ENCODE measurements at places on chromosomes 7 and 10.

GRCh38 chr10:58842860-58843376 lies 330.2 kb downstream of the BICC1 start:
- no peak for DNase-seq

DNA sequence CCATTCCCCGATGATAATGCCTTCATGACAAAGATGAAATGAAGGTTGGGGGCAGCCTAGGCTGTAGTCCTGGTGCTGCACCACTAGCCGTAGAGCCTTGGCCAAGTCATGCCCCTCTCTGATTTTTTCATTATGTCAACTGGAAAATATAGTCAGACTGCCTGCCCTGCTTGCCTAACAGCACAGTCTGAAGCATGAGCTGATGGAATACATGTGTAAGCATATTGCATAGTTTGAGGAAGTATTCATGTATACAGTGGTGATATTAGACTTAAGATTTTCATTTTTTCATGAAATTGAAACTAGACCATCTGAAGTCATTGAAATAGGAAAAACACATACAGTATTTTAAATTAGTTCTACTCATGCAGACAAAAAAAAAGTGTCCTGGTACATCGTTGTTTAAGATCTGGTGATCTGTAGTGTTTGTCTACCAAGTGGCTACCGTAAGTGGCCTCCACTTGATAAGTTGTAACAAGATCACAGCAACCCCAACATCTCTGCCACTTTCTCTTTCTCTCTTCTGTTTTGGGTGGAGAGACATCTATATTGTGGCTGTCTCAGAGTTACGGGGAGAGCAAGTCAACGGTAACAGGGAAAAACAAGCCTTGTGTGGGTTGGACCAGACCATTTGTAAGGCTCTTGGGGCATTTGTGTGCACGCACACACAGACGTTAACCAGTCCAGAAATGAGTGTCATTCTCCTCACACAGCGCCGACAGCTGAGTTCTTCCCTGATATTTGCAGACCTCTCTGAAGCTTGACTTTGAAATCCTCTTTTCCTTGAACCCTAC lies 716.6 kb upstream of the GALNT17 start:
- DNase-seq = no peak

- DNase-seq = no peak
Observed at GRCh38 chr10:116240157-116240950, 32.7 kb downstream of the GFRA1 start.

GRCh38 chr7:142866361-142867096 lies 11.7 kb downstream of the EPHB6 start:
- peak; percentile 34 for DNase-seq

DNA sequence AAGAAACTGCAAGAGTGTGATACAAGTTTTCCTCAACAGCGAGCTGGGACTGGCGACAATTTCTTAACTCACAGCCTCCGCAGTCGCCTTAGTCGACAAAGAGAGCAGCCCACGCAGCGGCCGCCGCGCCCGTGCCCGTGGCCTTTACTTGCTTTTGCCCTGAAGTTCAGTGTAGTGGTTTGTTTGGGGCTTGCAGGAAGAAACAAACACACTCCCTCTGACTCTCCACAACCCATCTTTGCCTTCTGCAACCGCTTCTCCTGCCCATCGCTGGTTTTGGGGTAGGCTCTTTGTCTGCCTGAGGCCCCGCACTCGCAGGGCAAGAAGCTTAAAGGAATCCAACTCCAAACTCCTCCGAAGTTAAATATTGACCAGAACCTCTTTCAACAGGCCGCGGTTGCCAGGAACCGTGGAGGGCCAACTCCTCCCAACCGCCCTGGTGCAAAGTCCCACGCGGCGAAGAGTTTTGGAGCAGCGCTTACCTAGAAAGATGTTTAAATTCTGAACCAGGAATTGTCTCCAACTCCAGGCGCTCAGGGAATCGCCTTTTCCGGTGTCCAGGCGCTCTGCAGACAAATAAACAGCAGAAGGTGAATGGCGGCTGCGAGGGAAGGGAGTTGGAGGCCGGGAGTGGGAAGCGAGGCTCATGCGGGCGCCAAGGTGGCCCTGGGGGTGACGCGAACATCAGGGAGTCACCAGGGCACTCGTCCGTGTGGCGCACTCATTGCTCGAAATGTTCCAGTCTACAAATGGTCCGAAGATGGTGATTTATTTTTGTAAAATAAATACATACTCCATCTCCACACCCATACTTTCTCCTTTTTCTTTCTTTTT lies 8.3 kb downstream of the HOXA4 start:
- DNase-seq = no peak

DNA sequence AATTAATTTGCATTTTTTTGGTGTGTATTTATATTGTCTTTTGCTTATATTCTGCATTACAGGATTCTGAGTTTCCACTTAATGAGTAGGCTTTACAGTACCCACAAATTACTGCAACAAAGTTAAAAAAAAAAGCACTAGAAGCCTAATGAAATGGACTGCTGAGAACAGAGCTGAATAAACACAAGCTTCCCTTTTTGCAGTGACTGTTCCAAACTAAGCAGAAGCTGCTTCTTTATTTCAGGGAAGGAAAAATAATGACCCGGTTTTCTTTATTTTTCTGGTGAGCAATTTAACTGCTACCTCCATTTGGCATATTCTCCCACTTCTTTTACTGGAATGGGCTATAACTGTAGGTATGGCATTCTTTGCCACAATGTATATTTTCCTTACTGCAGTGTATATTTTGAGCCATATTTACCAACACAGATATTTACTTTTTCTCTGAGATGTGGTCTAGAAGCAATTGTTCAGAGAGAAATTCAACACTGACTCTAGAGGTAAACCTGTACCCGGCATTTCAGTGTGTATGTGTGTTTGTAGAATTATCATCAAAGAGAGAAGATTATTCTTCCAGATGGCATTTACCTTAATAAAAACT lies 56.9 kb downstream of the HDAC9 start:
- no peak for DNase-seq

- DNase-seq = no peak
Observed at GRCh38 chr7:50908628-50909290, 126.1 kb upstream of the GRB10 start.

- DNase-seq = no peak
Observed at GRCh38 chr7:13627455-13627854, 362.0 kb downstream of the ETV1 start.

- no peak for DNase-seq
Observed at GRCh38 chr7:32244806-32245345, 174.7 kb upstream of the PDE1C start.

GRCh38 chr7:12583176-12583575 lies 12.7 kb downstream of the SCIN start:
- DNase-seq = no peak

DNA sequence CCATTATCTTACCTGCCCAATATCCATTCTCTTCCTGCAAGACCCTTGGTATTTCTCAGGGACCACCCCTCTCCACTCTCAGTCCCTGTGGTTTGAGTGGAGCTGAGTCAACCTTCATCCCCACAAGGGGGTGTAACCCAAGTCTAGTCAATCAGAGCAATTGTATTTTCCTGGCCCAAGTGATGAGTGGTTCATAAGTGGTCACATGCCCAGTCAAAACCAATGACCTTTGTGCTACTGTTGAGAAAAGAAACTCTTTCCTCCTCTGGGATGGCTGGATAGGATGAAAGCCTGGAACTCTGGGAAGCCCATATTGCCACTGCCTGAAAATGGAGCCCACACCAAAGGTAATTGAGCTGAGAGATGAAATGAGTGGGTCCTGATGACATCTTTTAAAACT lies 93.6 kb downstream of the SNX10 start:
- no peak for DNase-seq

GRCh38 chr7:37284805-37285231 lies 163.8 kb downstream of the ELMO1 start:
- DNase-seq = peak; percentile 35

DNA sequence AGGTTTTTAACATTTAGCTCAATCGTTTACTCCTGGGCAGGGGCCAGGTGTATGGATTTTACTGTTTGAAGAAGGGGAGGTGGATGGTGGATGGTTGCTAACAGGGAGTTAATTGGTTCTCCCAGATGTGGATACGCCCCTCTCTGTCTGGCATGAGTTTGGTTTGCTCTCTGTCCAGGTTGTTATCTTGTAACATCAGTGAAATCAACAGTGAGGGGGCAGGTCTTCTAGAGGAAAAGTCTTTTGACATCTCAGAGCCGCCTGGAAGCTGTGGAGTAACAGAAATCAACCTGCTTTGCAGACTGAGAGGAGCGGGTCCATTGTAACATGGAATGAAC lies 243.4 kb downstream of the MGMT start:
- no peak for DNase-seq

GRCh38 chr10:97335188-97335619 lies 675 bp upstream of the FRAT2 start:
- DNase-seq = no peak

DNA sequence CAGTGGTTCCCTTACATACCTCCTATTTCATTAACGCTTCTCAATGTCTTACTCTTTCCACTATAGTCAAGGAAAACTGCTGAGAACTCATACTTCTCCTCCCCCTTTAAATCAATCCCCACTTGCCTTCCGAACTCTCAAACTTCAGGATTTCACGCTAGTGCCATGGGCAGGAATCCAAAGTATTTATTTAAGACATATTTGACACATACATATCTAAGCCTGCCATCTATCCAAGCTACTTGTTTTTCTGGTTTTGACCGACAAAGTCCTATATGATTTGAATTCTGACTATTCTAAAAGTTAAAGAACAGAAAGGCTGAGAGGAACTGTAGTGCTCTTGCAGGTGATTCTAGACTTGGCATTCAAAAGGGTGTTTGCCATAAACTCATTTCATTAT lies 51.8 kb downstream of the CCDC6 start:
- no peak for DNase-seq

GRCh38 chr10:13820964-13821337 lies 234.2 kb downstream of the PRPF18 start:
- DNase-seq = no peak

DNA sequence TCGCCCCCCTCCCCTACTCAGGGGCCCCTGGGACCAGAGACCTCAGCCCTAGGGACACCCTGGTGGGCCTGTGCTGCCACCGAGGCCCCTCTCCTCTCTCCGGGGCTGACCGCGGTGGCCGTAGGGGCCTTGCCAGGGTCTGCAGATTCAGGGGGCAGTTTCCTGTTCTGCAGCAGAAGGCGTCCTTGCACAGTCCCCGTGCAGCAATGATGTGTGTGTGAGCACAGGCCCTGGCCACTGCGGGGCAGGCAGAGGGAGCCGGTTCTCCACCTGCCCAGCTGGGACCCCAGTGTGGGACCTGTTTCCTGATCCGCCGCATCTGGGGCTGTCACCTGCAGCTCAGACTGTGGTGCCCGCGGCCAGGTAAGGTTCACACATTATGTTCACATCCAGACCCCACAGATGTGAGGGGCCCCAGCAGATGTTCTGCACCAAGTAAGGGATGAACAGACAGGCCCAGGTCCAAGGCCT lies 60.7 kb upstream of the DNAJB6 start:
- no peak for DNase-seq

Measured in COR-L47 (cell line).